ENCODE measurements at places on chromosomes 4 and X. TPM values are rescaled to one million over a fixed set of nuclear protein-coding genes. Genes with fewer than 3 reads are reported as not detected.

The SYNPO2 gene
- total RNA-seq: 13.3 TPM

The CENPVL1 gene
- total RNA-seq: not detected

The TLR10 gene
- total RNA-seq: 0.40 TPM

The ZFP42 gene
- not detected for total RNA-seq

The MTNR1A gene
- total RNA-seq: not detected

The CSTF2 gene
- total RNA-seq: 22.4 TPM

The KIF4A gene
- total RNA-seq: 9.4 TPM

The KIT gene
- 5.0 TPM for total RNA-seq

Measured in esophagus mucosa (tissue), 1 donor.